ENCODE measurements at places on chromosomes 12 and 14. TPM values are rescaled to one million over a fixed set of nuclear protein-coding genes. Genes with fewer than 3 reads are reported as not detected.

Gene ANO6
- 52.7 TPM for total RNA-seq

Gene SIX6
- total RNA-seq: 0.12 TPM

Gene SAMD15
- total RNA-seq: 4.5 TPM

Gene SLC22A17
- 13.9 TPM for total RNA-seq

Gene RNASE2
- total RNA-seq: not detected

Gene KRT3
- total RNA-seq: not detected

Gene SCN8A
- total RNA-seq: 3.0 TPM

Gene NFATC4
- 28.8 TPM for total RNA-seq

Gene TAS2R30
- 0.46 TPM for total RNA-seq

Gene CCDC196
- total RNA-seq: not detected

Measured in Daoy (cell line).